Thoracic aorta endothelial cell (primary cell): ENCODE measurements at places on chromosomes 13 and 19. TPM values are rescaled to one million over a fixed set of nuclear protein-coding genes. Genes with fewer than 3 reads are reported as not detected.

The ALOX5AP gene
- not detected in 2 replicates for total RNA-seq

The PODNL1 gene
- 0.22 and 0.53 TPM in 2 replicates for total RNA-seq

The ANKRD10 gene
- total RNA-seq = 70.1 and 90.3 TPM in 2 replicates

The MIA gene
- total RNA-seq = not detected in 2 replicates

The ZNF416 gene
- 4.2 and 5.6 TPM in 2 replicates for total RNA-seq

The PSG2 gene
- total RNA-seq = not detected in 2 replicates

The RNF17 gene
- total RNA-seq = not detected in 2 replicates

The ZNF844 gene
- total RNA-seq = 2.7 and 3.3 TPM in 2 replicates

The RAB20 gene
- 0.93 and 1.0 TPM in 2 replicates for total RNA-seq

The MCEMP1 gene
- total RNA-seq = not detected in 2 replicates

The CEACAM7 gene
- not detected in 2 replicates for total RNA-seq

The CLASRP gene
- total RNA-seq = 22.2 and 25.1 TPM in 2 replicates

The ZNF841 gene
- total RNA-seq = 20.4 and 27.9 TPM in 2 replicates

The PCDH17 gene
- 2.2 and 5.1 TPM in 2 replicates for total RNA-seq

The KLK4 gene
- total RNA-seq = not detected in 2 replicates

The IGSF23 gene
- total RNA-seq = not detected in 2 replicates

The CEACAM4 gene
- total RNA-seq = not detected in 2 replicates

The PTH2 gene
- total RNA-seq = not detected in 2 replicates

The COL5A3 gene
- under 0.01 TPM in 1 of 2 replicates, not detected in the other for total RNA-seq

The ZNF628 gene
- 2.4 and 3.2 TPM in 2 replicates for total RNA-seq

The NCR1 gene
- not detected in 2 replicates for total RNA-seq

The DPF1 gene
- 1.4 and 2.1 TPM in 2 replicates for total RNA-seq

The SLC25A41 gene
- 0.27 TPM in 1 of 2 replicates, not detected in the other for total RNA-seq

The CPT1C gene
- 7.5 and 13.3 TPM in 2 replicates for total RNA-seq

The GSK3A gene
- total RNA-seq = 22.3 and 30.4 TPM in 2 replicates

The GPR18 gene
- not detected in 2 replicates for total RNA-seq

The CYP4F3 gene
- under 0.01 and 0.07 TPM in 2 replicates for total RNA-seq

The TNFSF13B gene
- total RNA-seq = 0.36 and 1.7 TPM in 2 replicates

The CACTIN gene
- 24.5 and 27.1 TPM in 2 replicates for total RNA-seq
